ENCODE measurements at places on chromosomes 13 and 19.

GRCh38 chr19:29525901-29526729, at the start of gene VSTM2B:
TSS of gene VSTM2B (plus strand) at chr19:29525994. CDS start at chr19:29526584, 590 bp downstream.
- DNase-seq = no peak

GRCh38 chr13:36888645-36889044, 31.4 kb downstream of the SMAD9 start:
- DNase-seq = no peak

GRCh38 chr13:112615391-112615790, 27.4 kb upstream of the TUBGCP3 start:
- no peak for DNase-seq

GRCh38 chr19:48480183-48480557, 11.0 kb downstream of the CYTH2 start:
- DNase-seq = peak; percentile 48

DNA sequence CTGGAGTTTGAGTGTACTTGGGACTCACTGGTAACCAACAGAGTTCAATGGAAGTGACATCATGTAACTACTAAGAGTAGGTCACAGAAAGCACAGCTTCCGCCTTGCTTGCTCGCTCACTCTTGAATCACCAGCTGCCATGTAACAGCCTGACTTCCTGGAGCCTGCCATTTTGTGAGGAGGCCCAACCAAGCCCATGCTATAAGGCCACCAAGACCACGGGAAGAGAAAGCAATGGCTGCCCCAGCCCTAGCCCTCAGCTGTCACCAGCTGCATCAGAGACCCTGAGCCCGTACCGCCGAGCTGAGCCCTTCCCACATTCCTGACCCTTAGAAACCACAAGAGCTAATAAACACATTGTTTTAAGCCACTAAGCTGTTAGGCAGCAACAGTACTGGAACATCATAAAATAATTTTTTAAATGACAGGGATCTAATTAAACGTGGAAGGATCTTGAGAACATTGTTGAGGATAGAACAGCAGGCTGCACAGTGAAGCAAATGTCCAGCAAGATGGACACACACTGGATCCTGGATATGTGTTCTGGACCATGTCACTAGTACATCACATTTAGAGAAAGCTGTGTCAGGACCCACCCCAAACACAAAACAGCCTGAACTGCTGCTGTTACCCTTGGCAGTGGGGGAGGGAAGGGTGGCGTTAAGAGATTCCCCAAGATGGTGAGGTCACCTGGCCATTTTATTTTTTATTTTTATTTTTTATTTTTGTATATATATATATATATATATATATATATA, 21.7 kb upstream of the LDLR start:
- DNase-seq = no peak

GRCh38 chr13:27918041-27918917, 1.5 kb upstream of the PDX1 start:
- no peak for DNase-seq

DNA sequence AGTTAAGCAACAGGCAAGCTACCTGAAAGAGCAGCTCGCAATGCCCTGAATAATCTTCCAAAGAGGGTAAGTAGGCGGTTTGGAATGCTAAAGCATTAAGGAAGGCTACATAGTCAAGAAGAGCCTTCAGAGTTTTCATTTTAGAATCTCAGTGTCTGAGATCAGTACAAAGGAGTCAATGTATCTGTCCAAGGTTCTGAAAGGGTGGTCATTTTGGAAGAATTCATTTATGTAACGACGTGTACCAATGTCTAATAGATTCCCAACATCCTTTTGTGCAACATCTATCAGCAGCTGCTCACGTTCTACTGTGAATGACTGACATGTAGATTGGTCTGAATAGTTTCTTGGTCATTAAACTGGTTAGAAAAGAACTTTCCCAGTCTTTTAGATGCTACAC, 15.2 kb downstream of the ZNF665 start:
- no peak for DNase-seq

Data from stimulated activated CD4-positive, alpha-beta T cell treated with anti-CD3 and anti-CD28 coated beads, Interleukin-12 subunit alpha, Interleukin-12 subunit beta, amount 100 ng/mL, for 4 hours (primary cell).